ENCODE measurements at places on chromosomes 3 and 15.

GRCh38 chr3:171376596-171376947, 83.6 kb downstream of the TNIK start:
- DNase-seq = no peak

- DNase-seq = no peak
These were observed 94.6 kb upstream of the SNTN start for GRCh38 chr3:63557912-63558311.

DNA sequence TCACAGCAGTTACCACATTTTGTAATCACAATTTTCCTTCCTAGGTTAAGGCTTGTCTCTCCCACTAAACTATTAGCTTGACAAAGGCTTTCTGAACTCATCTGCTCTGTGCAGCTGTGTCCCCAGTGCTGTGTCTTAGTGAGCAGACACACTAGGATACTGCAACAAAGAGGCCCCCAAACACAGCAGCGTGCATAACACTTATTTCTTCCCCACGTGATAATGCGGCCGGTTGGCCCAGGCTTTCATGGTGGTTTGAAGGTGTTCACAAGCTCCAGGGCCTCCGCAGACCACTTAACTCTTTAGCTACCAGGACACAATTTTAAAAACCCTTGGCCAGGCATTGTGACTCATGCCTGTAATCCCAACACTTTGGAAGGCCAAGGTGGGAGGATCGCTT, 2.2 kb upstream of the HDAC11 start:
- no peak for DNase-seq

GRCh38 chr3:78823859-78824258, 943.9 kb downstream of the ROBO1 start:
- no peak for DNase-seq

GRCh38 chr15:27234593-27234992, 263.6 kb downstream of the GABRG3 start:
- no peak for DNase-seq

DNA sequence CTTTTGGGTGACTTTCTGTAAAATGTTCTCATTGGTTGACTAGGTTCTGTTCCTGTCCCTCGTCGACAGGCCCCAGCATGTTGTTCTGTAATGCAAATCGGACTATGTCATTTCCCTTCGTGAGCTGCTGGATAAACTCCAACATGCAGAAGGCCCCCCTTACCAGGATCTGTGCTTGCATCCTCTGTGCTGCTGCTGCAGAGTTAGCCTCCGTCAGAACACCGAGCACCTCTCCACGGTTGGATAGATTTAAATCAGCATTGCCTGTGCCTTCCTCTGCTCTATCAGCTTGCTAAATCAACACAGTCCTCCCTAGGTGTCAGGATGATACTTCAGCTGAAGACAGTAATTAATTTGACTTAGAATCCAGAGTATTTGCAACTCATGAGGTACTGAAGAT, 12.7 kb upstream of the MINDY4B start:
- DNase-seq = no peak

- no peak for DNase-seq
These were observed 262.9 kb downstream of the EPHB1 start for GRCh38 chr3:135057996-135058395.

- no peak for DNase-seq
These were observed 925.6 kb downstream of the FHIT start for GRCh38 chr3:60325610-60326170.

- no peak for DNase-seq
These were observed 62.7 kb downstream of the DGKG start for GRCh38 chr3:186299327-186299726.

- no peak for DNase-seq
These were observed 16.2 kb downstream of the PLCL2 start for GRCh38 chr3:16900779-16901440.

- no peak for DNase-seq
These were observed 231.7 kb downstream of the ARPP21 start for GRCh38 chr3:35871009-35871408.

GRCh38 chr3:87437765-87438164, 161.4 kb upstream of the POU1F1 start:
- no peak for DNase-seq

DNA sequence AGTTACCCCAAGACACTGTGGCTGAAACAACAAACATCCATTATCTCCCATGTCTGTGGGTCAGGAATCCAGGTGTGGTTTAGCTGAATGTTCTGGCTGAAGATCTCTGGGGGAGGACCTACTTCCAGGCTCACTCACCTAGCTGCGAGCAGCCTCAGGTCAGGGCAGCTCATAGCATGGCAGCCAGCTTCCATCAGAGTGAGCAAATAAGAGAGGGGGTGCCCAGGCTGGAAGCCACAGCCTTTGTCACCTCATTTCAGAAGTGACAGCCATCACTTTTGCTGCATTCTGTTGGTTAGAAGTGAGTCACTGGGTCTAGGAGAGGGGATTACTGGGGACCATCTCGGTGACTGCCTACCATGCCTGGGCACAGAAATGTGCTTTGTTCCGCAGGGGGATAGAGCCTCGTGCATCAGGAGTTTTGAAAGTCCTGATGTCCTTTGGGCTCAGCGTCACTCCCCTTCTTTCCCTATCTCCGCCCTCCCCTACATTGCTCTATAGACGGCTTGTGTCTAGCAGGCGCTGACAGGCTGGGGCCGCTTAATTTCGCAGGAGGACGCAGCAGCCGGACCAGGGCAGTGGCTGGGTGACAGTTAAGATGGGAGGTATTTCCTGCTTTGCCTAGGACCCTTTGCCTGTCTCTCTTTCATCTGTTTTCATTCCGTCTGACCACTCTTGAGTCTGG, 25.4 kb downstream of the TGM4 start:
- no peak for DNase-seq

GRCh38 chr3:40899286-40899712, 300.0 kb upstream of the CTNNB1 start:
- DNase-seq = no peak

DNA sequence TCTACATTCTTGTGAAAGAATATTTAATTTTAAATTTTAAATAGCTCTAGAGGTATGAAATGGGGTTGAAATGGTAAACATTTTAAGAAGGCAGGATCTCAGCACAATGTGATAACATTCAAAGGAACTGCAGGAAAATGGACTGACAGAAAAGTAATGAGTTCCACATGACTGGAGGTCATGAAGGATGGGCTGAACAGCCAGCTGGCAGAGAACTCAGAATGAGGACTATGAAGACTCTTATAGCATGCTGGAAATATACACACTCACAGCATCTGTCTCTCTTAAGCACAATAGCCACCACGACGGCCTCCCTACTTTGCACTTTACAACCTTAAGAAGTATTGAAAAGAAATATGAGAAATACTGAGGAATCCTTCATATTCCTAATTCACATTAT, 94.7 kb downstream of the TNIK start:
- DNase-seq = no peak

GRCh38 chr3:16801698-16802097, 83.1 kb upstream of the PLCL2 start:
- DNase-seq = no peak

DNA sequence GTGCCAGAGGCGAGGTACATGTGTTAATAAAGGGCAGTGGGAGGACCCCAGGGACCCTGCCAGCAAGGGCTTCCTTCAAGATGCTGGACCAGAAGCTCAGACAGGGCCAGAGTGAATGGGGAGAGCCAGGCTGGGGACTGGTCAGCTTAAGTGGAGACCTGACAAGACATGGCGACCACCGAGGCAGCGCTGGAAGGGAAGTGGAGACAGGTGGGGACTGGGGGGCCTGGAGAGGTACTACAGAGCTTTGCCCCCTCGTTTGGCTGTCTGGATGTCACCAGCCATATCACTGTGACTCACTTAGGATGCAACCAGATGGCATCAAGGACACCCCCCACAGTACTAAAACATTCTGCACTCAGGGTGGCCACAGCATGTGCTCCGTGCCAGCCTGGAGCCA, 97.9 kb downstream of the ADCY5 start:
- no peak for DNase-seq

GRCh38 chr3:72185549-72186399, 400.8 kb upstream of the PROK2 start:
- DNase-seq = no peak

GRCh38 chr3:23981955-23982354, 36.9 kb downstream of the NR1D2 start:
- no peak for DNase-seq

- no peak for DNase-seq
These were observed 494.3 kb downstream of the PDCD6IP start for GRCh38 chr3:34292605-34293300.

DNA sequence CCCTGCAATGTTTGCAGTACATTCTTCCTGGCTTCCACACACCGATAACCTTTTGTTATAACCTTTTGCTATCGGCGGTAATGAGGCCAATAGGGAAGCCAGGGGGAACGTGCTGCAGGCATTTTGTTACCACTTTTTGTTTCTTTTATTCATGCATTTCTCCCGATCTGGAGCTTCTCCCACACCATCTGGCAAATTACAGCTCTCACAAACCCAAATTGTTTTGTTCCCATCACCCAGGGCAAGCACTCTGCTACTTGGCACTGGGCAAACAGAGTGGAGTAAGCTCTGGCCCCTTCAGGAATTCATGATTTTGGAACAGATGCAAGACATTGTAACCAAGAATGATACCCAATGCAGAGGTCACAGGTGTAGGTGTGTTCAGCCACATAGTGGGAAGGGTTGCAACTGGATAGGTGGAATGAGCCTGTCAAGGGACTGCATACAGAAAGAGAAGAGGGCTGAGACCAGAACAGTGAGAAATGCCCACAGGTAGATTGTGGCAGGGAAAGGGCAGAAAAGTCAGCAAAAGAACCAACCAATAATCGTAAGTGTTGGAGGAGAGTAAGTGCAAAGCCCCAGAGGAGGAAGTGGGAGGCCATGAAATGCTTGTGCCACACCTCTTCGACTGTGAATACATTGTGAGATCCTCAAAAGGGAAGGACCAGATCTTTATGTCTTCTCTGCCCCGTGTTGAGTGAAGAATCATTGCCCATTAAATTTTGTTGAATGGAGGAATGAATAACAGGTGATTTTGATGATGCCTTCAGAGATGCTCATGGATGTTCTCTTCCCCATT, 45.8 kb downstream of the PARP15 start:
- no peak for DNase-seq

DNA sequence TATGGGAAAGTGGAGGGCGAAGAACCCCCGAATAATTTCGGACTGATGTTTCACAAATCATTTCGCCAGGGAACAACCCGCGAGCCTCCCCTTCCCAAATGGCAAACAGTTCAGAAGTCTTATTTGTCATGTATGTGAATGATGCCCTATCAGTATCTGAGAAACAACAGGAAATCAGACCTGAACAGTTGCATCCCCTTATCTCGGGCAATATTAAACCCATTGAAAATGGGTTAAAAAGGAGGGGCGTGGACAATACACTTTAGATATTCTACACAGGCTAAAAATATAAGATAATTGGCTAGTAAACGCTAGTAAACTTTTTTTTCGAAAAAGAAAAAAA, 1003.3 kb upstream of the NR2F2 start:
- no peak for DNase-seq

- no peak for DNase-seq
These were observed 95.6 kb downstream of the ECT2 start for GRCh38 chr3:172846103-172846561.

GRCh38 chr3:111870620-111871019, 11.6 kb downstream of the PHLDB2 start:
- no peak for DNase-seq

- DNase-seq = no peak
These were observed 9.0 kb downstream of the UBXN7 start for GRCh38 chr3:196423044-196423781.

DNA sequence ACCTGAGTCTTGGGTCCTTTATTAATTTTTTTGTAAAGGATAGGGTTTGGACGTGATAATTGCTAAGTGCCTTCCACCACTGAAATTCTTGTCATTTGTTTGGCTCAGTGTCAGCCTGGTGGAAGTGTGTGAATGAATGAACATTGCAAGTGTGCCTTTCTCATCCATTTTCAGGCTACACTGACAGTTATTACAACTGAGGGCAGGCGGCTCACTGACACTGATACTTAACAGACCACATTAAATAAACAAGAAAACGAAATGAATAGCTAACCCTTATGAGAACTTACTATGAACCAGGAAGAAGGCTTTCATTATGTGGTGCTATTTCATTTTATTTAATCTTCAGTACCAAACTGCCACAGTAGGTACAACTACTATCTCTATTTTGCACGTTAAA, 188.8 kb upstream of the CRBN start:
- DNase-seq = no peak

- DNase-seq = no peak
These were observed 34.6 kb downstream of the CDIN1 start for GRCh38 chr15:36614016-36614415.

DNA sequence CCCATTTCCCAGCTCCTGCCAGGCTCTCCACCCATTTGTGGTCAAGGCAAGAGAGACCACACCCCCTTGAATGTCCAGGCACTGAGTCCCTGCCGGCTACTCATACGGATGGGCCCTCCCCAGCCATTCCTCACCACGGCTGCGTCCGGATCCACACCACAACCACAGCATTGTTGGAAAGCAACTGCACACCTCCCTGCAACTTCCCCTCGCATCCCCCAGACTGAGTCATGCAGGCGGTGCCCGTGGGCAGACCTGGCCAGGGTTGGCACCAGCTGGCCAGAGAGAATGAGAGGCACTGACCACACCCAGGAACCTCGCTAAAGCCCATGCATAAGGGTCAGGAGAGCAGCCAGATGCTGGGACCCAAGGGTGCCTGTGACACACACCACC, 30.5 kb downstream of the LOXL1 start:
- no peak for DNase-seq

DNA sequence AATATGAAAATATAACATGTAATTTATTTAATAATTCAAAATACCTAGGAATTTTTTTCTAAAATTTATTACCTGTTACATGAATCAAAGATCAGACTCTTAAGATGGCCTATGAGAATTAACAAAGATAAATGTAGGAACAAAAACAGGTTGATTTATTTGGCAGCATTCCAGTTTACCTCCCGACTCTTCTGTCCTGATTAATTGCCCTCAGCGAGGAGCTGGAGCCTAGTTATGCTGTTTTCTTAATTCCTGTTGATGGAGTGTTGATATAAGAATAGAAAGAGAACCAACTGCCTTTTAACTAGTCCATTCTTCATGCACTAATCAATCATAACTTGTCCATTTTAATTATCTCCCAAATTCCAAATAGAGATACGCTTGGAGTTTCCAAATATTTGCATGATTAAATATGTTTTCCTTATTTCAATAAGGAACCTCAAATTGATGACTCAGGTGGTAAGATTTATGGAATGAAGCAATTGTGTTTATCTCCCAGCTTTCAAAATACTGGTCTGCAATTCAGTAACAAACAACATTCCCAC, 10.6 kb upstream of the CPB1 start:
- DNase-seq = no peak

- DNase-seq = no peak
These were observed 57.3 kb downstream of the TGFBR2 start for GRCh38 chr3:30663533-30664241.

- DNase-seq = no peak
These were observed 175.8 kb downstream of the XXYLT1 start for GRCh38 chr3:195095035-195095703.

Measured in cortex of kidney (tissue), 1 donor.